ENCODE measurements at places on chromosomes 4 and X.
A peak's percentile ranks its signal among the peaks of the same experiment; 100 is the strongest.

GRCh38 chrX:77415882-77416281 is 31.3 kb upstream of the FGF16 start:
- no peak for DNase-seq

- no peak for DNase-seq
Measured at GRCh38 chrX:154300816-154301215, 5.2 kb downstream of the TKTL1 start.

- DNase-seq, result peak; percentile 32
Measured at GRCh38 chr4:80362578-80363181, 27.1 kb downstream of the CFAP299 start.

DNA sequence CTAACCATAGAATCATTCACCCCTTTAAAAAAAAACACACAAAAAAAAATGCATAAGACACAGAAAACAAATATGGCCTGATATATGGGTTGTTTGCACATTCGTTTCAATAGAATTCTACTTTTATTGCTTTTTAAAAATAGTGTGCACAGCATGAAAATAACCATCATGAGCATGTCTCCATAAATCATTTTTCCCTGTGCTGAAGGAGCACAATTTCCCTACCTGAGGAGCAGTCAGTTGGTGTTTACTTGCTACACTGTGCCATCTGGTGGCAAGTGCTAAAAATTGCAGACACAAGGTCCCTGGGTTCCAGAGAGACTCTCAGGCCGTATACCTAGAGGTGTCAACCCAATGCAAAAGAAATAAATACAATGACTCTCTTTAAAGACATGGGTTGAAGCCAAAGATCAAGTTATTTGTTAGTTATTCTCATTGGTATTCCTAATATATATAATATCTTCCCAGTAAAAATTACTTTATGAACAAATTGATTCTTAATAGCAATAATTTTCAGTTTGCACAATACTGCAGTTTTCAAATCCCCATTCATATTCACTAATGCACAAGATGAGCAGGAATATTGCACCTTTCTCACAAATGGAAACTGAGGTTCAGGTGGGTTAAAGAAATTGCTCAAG is 551.4 kb downstream of the IQCM start:
- no peak for DNase-seq

DNA sequence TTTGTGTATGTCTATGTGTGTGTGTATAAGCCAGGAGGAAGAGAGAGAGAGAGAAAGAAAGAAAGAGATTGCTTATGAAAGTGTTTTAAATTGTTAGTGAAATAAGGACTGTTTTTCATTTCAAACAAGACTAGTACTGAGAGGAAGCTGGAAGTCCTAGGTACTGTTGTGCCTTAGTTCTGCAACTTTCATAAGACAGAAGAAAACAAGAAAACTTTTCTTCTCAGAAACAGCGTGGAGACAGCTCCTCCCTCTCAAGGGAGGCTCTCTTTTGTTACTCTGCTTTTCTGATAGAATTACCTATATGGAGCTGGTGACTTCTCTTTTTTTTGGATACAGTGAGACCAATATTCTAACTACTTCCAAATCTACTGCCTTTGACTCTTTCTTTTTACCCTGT is 62.5 kb downstream of the BANK1 start:
- DNase-seq, result no peak

GRCh38 chr4:115515772-115516171 is 402.4 kb upstream of the NDST4 start:
- DNase-seq, result no peak

GRCh38 chr4:29560452-29560851 is 1159.7 kb upstream of the PCDH7 start:
- DNase-seq, result no peak

Data from activated CD8-positive, alpha-beta memory T cell treated with anti-CD3 and anti-CD28 coated beads, Interleukin-2, amount 50 U/mL, for 4 hours (primary cell).